ENCODE measurements at places on chromosomes 6 and 20.

GRCh38 chr6:169266746-169267591 is 13.3 kb upstream of the THBS2 start:
- peak; percentile 64 for DNase-seq

DNA sequence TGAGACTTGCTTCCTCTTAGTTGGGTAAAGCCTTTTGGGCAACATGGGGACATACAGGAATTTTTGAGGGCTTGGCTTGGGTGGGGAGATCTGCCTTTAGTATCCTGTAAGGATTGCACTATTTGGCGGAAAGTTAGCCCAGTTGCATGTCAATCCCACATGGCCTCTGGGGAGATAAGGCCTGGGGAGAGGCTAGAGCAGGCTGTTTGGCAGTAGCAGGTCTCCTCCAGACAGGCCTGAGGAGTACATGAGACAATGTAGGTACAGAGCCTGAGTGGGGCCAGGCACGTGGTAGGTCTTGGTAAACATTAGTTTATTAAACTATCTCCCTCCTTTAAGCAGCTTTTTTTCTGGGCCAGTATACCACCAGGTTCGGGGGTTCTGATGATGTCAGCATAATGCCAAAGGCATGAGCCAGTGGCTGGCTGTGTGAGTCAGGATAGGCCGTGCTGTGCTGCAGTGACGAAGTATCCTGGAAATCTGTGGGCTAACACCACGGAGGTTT is 147.9 kb downstream of the VEGFA start:
- peak; percentile 26 for DNase-seq

GRCh38 chr6:15682965-15683822 is 20.4 kb upstream of the DTNBP1 start:
- no peak for DNase-seq

DNA sequence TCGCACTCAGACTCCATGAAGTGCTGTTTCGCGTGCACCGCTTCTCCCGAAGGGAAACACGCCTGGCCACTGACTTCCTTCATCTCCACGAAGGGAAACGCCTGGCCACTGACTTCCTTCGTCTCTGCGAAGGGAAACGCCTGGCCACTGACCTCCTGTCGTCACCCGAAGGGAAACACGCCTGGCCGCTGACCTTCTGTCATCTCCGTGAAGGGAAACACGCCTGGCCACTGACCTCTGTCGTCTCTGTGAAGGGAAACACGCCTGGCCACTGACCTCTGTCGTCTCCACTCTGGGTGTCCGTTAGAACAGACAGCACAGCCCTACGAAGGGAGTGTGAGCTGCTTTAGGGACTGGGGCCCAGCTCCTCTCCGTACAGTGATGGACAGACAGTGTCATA is 17.1 kb upstream of the ADRM1 start:
- no peak for DNase-seq

DNA sequence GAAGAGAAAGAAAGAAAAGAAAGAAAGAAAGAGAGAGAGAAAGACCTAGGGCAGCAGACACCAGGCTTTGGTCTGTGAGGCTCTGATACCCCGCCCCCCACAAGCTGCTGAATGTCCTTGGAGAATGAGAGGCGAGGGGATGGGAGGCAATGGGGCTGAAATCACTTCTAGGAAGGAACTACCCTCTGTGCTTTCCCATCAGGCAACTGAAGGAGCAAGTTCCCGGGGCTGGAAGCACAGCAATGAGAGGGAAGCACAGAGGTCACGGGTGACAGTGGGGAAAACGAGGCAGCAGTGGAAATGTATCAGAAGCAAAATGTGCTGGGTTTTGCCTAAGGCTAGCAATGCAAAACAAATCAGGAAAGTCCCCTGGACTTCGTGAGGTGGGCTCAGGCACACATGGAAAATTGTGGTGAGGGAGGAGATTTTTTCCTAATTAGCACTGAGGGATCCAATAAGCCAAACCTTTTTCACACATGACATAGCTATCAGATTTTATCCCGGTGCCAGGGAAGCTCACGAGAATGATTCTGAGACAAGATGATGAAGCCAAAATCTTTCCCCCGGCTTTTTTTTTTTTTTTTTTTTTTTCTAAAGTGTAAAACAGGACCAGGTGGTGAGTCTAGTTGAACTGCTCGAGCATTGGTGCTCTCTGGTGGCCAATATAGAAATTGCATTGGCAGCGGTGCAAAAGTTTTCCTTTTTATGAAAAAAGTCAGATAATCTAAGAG is 16.8 kb upstream of the ARFGEF2 start:
- peak; percentile 81 for DNase-seq

DNA sequence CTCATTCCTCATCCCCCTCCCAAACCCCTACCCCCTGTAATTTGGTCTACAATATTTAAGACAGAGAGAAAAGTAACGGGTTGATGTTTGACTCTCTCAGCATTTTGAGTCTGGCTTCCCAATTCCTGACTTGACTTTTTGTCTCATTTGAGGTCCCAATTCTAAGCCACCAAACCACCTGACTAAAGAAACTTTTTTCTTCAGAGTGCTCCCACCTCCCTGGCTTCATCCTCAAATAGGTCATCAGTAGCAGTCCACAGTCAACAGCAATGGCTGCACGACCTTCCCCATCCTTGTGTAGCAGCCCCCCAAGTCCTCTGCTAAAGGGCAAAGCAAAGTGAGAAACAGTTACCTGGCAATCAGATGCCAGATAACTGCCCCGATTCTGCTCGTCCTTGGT is 1.8 kb downstream of the PLEKHG1 start:
- no peak for DNase-seq

Data from GM03348 (cell line).